ENCODE measurements at places on chromosomes 6 and 20.

DNA sequence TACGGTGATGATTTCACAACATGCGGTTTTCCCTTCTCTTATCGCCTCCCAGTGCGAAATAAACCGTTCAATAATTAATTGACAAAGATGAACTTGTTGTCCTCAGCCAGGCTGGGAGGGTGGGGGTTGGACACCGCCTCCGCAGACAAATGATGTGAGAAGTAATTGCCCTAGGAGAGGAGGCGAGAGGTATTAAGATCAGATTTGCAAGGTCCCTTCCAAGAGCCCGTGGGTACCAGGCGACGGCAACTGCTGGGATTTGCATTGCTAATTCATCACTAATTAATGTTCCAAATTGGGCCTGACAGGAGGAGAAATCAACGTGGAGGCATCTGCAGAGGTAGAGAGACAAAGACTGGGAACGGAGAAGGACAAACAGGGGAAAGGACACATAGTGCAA is 90.2 kb upstream of the CCDC167 start:
- no peak for DNase-seq

DNA sequence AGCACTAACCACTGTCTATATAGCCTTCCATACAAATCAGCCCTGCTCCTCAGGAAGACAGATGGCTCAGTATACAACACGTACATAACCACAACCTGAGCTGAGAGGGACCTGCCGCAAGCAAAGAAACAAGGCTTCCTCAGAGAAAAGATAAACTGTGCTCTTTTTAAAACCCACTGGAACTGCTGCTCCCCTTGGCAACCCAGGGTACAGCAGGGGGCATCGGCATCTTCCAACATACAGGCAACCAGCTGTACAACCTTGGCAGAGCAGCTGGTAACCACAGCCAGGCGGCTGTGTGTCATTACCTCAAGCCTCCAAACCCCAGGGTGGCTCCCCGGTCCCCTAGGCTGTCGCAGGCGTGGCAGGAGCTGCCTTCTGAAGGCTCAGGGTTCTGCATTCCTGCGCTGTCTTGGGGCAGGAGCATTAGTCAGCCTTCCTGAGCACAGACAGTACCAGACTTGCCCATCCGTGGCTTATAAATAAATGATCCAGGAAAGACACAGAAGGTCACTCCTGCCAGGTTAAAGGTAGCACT is 249.5 kb downstream of the ADGRG6 start:
- DNase-seq: peak; percentile 9

- no peak for DNase-seq
These were observed 40.5 kb downstream of the TGM6 start for GRCh38 chr20:2421247-2421646.

- no peak for DNase-seq
These were observed 18.4 kb upstream of the FLRT3 start for GRCh38 chr20:14355791-14356190.

GRCh38 chr6:82178759-82179112 is 68.8 kb downstream of the IBTK start:
- no peak for DNase-seq

GRCh38 chr6:160735523-160735922 is 33.5 kb downstream of the PLG start:
- DNase-seq: no peak

GRCh38 chr20:34954904-34955230 is 739 bp downstream of the GSS start:
- DNase-seq: no peak

- no peak for DNase-seq
These were observed 193.5 kb downstream of the UNC5CL start for GRCh38 chr6:40845553-40845952.

GRCh38 chr6:15268137-15268908 is 22.5 kb downstream of the JARID2 start:
- DNase-seq: no peak
